ENCODE measurements at places on chromosomes 6 and 20.

- no peak for DNase-seq
These were observed 345.4 kb upstream of the NOX3 start for GRCh38 chr6:155801046-155801445.

GRCh38 chr6:20098267-20098876, 113.9 kb downstream of the MBOAT1 start:
- no peak for DNase-seq

DNA sequence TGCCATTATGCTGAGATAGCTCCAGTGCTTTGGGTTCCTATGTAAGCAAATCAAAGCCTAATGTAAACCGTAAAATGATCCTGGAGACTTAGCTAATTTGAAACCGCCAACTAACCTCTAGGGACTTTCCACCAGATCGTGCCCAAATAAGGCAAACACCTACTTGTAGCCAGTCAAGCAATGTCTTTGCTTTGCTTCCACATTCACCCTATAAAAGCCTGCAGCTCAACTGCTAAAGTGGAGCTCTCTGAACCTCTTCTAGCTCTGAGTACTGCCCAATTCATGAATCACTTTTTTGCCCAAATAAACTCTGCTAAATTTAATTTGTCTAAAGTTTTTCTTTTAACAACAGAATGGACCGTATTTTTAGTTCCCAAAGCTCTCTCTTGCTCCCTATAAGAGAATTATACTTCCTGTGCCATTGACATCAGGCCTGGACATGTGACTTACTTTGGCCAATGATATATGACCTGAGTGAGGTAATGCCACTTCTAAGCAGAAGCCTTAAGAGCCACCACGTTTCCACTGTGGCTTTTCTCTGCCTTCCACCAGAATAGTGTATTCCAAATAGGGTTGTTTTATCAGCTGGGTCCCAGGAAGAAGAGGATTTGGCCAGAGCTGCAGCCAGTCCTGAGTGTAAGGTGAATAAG, 34.8 kb upstream of the PSMF1 start:
- DNase-seq, result no peak

DNA sequence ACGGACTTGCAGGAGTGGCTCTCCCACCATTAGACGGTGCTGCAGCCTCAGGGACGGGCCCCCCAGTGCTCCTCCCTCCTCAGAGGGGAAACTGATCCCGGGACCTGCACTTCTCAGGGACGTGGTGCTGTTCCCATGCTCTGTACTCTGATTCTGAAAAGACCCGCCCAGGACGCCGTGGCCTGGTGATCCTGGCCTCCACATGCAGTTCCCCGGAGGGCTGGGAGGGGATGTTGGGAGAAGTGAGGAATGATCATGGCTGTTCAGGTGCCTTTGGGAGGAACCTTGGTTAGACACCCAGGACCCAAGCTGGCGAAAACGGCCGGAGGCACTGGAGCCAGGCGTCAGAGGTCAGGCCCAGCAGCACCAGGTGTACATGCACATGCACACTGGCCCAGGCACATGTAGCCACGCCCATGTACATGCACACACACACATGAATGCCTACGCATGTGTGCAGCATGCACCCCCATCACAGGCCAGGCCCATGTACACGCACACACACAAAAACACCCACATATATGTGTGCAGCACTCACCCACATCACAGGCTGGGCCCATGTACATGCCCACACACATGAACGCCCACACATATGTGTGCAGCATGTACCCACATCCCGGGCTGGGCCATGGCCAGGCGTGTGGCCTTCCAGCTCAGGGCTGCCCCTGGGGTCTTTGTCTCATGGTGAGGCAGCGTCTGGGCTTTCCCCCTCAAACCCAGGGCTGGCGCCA, 52.6 kb upstream of the DACT2 start:
- no peak for DNase-seq
